ENCODE measurements at places on chromosomes 3 and 15.

GRCh38 chr15:43439268-43439667 lies 53.7 kb downstream of the TP53BP1 start:
- DNase-seq = no peak

DNA sequence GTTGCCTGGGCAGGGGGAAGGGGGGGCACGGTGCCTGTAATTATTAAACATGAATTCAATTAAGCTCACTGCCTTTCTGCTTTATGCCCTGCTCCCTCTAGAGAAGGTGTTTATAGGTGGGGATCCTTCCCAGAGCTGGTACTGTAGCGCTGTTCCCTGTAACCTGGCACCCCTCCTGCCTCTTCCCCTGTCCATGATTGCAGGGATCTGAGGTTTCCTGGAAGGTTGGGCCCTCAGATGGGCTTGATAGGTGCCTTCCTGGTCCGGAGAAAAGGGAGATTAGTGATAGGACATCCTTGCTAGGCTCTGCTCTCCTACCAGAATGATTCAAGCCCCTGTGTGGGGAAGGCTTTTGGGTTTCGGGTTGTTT lies 2.1 kb upstream of the FAM131A start:
- no peak for DNase-seq

DNA sequence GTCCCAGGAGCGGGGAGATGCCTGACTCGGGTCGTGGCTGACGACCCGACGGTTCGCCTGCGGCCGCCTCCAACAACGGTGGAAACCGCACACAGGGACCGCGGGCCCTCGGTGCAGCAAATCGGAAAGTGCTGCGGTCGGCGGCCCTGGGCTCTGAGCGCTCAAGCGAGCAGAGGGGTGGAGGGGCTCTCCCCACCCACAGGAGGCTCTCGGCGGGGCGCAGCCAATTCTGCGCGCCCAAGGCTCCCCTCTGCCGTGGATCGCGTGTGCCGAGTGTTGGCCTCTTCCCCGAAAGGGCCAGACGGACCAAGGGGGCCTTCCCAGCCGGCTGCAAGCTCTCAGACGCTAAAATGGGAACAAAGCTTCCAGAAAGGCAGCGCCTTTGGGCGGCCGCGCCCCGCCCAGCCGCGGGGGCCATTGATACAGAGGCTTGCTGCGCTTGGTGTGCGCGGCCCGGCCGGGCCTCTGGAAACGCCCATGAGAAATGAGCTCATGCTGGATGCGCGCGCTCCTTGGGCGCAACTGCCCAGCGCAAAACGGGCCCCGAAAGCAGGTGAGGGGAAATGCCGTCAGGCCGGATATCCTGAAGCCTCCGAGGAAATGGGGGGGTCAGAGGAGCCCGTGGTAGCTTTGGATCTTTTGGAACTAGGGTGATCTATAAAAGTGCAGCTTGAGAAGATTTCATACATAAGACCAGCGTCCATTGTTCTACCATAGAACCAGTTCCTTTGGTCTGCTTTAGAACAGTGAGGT lies 1.2 kb upstream of the GSK3B start:
- peak; percentile 69 for DNase-seq

GRCh38 chr3:40242216-40242615 lies 67.3 kb upstream of the EIF1B start:
- no peak for DNase-seq

- no peak for DNase-seq
Observed at GRCh38 chr3:42673082-42673481, 12.3 kb upstream of the KLHL40 start.

DNA sequence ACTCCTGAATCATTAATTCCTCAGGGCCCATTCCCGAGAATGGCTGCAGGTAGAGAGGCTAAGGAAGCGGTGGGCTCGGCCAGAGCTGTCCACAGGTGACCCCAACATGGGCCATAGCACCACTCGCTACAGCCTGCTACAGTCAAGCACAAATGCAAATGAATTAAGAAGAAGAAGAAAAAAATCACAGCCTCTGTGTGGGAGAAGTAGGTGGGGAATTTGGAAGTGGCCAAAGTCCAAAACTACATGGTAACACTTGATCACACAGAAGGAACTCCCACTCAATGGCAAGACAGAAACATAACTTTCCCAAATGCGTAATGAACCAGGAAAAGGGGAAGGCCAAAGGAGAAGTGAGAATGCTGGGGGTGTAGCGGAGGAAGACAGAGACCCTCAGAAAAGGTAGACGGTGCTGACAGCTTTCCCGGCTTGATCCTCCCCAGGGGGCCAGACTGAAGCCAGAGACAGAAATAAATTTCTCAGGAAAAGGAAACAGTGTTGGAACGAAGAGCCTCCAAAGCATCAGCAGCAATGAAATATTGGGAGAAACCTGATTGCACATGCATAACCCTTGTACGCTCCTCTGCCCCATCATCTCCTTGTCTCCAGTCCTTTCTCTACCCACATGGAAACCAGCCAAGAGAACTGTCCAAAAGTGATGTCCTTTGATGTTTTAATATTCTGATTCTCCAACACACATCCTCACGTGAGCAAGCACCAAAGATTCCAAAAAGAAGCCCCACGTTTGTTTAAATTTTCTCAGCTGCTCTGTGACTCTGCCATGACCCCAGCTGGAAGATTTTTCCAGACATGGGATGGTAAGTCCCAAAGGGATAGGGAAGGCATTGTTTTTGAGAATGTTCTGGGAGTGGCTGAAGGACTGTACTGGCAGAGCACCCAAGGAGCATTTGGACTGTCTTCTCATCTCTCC lies 107.6 kb downstream of the OXNAD1 start:
- DNase-seq = no peak

DNA sequence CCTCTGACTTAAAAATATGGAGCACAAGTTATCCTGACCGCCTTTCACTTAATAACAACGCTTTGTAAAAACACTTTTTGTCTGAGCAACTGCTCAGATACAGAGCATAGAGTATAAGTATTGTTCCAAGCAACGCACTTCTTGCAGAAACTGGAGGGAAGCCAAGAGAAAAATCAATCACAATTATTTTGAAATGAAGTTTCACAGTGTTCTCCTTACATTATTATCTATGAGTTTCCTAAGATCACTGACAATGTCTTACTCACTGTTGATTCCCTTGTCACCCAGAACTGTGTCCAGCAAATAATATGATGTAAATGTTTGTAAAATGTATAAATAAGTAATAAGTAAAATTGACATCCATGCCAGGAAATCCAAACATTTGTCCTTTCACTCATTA lies 184.6 kb upstream of the GPR149 start:
- DNase-seq = no peak

DNA sequence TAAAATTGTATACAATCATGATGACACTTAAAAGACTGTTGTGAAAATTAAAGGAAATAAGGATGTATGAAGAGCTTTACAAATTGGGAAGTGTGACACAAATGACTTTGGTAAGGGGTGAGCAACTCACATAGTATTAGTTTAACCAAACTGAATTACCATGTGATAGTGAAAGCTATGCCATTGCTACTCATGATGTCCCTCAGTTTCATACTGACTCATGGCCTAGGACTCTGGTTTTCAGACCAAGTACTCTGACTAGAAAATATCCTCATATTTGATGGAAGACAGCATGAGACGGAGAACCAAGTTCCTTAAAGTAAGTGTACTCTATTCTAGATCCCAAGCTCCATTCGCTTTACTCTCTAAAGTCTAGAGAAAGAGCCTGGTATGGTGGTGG lies 203.2 kb upstream of the ICE2 start:
- DNase-seq = no peak

- DNase-seq = no peak
Observed at GRCh38 chr3:150970665-150971324, 1.7 kb downstream of the CLRN1 start.

- no peak for DNase-seq
Observed at GRCh38 chr15:39400002-39400401, 180.9 kb upstream of the THBS1 start.

DNA sequence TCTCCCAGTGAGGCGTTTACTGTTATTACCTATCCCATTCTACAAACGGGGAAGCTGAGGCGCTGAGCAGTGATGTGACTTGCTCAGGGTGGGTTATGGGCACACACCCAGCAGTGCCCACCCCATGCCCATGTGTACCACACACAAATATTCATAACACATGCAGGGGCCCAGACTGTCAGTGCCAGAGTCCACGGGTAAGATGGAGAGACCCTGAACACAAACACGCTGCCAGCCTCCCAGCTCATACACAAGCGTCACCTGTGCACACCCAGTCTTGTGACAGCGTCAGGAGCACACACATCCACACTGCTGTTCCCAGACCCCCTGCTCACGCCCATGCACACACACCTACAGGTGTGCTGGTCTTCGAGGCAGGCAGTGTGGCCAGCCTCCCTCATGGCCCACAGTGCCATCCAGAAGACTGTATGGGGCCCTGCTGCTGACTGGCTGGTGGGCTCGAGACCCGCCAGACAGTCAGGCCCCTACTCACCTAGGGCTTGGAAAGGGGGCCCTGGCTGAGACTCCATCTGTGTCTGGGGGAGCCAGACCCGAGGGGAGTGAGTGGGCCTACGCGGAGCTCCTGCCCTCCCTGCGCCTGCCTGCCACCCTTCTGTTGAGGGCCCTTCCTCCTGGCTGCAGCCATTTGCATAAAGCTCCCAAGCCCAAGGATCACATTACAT lies 39.4 kb downstream of the DNAJB8 start:
- DNase-seq = no peak

GRCh38 chr3:127894481-127894880 lies 20.6 kb upstream of the KBTBD12 start:
- DNase-seq = no peak

DNA sequence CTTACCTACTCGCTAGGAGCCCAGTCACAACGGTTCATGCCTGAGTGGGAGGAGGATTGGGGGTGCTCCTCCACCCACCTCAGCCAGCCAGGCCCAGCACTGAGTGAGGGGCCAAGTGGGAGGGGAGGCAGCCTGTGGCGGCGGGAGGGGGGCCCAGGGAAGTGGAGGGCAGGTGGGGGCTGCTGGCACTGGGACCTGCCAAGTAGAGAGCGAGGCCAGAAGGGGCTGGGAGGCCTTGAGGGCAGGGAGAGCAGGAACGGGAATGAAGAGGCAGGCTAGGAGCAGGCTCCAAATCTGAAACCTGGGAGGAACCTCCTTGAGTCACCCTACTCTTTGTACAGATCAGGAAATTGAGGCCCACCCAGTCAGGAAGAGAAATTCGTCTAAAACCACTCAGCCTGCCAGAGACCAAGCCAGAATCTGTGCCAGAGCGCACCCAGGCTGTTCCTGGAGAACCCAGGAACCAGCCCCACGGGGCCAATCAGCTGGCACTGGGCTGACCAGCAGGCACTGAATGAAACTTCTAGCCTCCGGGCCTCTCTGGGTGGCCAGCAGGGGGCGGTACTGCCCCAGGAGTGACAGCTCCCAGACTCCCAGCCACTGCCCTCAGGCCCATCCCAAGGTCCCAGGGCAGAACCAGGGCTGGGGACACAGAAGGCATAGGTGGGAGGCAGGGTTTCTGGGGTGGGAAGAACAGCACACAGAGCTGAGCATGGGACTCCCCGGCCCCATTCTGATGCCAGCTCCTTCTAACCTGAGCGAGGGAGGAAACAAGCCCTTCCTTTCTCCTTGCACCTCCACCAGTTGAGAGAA lies 14.8 kb upstream of the CYP11A1 start:
- DNase-seq = no peak

DNA sequence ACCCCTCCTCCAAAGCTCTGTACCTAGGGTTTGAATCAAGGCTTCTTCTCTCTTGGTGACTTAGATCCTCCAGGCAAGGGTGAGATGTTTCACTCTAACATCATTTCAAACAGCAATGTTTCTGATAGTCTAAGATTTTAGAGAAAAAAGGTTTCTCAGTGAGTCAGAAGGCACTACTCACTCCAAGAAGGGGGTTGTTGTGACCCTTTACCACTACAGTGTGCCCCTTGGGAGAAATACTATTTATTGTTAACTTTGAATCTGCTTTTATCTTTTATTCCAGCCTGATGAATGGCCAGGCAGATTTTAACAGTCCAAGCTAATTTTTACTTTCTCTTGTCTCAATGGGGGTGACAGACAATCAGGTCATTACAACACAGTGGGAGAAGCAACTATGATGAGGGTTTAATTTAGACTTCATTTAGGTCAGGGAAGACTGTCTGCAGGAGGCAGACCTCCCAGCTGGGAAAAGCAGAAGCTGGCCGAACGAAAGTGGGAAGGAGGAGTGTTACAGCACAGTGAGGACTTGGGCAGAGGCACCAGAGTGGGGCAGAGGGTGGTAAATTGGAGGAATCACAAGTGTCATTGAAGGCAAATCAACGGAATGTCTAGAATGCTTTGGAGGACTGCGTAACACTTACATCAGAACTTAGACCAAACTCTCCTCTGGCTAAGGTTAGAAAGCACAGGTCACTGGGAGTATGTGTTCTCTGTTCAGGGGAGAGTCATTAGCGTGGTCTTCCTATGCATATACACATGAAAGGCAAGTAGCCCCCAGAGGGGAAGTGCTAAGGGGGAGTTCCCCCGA lies 21.2 kb downstream of the ZNF860 start:
- no peak for DNase-seq

DNA sequence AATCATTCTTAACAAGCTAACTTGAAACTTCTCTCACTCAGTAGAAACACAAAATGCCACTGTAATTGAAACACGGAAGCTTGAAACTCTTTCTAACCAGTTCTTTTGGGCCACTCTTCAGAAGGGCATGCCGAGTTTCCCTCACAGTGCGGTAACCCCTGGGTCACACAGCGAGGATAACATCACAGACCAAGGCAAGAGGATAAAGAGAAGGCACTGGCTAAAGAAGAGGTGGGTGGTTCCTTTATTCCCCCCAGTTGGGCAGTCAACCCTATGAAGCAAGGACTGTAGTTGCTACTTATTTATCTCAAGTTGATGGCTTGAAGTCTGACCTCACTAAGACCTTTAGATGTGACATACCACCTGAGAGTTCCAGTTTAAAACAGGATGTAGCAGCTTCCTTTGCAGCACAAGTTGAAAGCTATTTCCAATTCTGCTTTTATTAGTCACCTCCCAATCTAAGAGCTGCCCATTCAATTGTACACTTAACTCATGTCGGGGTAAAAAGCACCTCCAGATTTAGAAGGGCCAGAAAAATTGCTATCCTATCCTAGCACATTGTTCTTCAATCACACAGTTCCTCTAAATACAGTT lies 272.4 kb downstream of the TIGIT start:
- DNase-seq = no peak

- no peak for DNase-seq
Observed at GRCh38 chr3:167989066-167989465, 106.7 kb downstream of the GOLIM4 start.

DNA sequence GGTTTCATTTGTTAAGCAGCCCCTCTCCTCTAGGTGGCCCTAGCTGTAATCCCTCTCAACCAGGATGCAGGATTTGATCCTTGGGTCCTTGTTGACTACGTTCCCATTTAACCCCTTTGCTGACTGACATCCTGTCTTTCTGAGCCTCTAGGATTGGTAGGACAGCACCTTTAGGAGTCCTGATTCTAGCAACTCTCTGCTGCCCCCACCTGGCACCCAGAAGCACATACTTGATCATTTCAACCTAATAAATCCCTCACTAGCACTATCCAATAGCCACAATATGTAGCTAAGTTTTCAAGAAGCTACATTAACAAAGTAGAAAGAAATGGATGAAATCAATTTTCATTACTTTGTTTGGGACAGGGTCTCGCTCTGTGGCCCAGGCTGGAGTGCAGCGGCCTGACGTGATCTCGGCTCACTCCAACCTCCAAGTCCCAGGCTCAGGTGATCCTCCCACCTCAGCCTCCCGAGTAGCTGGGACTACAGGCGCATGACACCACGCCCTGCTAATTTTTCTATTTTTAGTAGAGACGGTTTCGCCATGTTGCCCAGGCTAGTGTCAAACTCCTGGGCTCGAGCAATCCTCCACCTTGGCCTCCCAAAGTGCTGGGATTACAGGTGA lies 28.3 kb downstream of the RSL24D1 start:
- peak; percentile 18 for DNase-seq

GRCh38 chr3:110851736-110852135 lies 219.9 kb upstream of the NECTIN3 start:
- no peak for DNase-seq

Data from activated CD8-positive, alpha-beta memory T cell treated with anti-CD3 and anti-CD28 coated beads for 4 hours (primary cell).